ENCODE measurements at places on chromosomes 11 and 22.
A peak's percentile ranks its signal among the peaks of the same experiment; 100 is the strongest.

- DNase-seq, result no peak
Measured at GRCh38 chr11:120522736-120523135, 11.2 kb downstream of the GRIK4 start.

DNA sequence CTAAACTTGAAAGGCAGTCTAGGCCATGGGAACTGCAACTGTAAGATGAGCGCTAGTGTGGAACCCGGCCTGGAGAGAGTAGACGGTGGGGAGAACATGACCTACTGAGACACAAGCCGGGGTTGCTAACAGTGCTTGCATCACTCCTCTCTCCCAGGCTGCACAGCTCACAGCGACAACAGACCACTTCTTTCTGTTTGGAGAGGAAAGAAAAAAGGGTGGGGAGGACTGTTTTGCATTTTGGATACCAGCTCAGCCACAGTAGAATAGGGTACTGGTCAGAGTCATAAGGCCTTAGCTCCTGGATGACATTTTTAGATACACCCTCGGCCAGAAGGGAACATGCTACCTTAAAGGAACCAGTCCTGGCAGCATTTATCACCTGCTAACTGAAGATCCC lies 22.2 kb upstream of the OR52M1 start:
- no peak for DNase-seq

DNA sequence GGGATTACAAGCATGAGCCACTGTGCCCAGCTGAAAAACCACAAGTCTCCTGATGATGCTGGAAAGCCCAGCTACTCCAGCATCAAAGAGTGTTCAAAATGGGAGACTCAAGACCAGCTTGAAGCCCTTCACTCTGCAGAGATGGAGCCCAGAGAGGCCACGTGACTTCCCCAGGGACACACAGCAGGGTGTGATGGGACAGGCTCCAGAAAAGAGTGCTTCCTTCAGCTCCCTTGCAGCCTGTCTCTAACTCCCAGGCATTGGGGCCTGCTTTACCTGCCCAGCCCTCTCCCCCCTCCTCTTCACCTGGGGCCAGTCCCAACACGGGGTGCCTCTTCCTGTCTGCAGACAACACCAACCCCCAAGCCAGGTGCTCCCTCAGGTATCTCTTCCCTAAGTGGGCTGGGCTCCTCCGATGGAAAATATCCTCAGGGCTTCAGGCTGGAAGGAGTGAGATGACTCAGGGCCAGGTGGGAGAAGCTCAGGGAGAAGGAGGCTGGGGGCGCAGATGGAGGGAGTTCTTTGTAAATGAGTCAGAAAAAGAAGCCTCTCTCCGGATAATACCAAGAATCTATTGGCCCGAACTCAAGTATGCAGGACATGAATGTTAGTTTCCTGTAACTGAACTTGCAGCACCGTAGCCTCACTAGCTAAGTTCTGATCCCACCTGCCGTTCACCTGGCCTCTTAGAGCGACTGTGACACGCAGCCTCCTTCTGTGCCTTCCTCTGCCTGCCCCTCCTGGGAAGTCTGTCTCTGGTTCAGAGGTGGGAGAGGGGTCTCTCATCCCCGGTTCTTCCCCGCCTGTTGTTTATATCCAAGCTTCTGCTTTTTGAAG lies 326.6 kb downstream of the MN1 start:
- no peak for DNase-seq

DNA sequence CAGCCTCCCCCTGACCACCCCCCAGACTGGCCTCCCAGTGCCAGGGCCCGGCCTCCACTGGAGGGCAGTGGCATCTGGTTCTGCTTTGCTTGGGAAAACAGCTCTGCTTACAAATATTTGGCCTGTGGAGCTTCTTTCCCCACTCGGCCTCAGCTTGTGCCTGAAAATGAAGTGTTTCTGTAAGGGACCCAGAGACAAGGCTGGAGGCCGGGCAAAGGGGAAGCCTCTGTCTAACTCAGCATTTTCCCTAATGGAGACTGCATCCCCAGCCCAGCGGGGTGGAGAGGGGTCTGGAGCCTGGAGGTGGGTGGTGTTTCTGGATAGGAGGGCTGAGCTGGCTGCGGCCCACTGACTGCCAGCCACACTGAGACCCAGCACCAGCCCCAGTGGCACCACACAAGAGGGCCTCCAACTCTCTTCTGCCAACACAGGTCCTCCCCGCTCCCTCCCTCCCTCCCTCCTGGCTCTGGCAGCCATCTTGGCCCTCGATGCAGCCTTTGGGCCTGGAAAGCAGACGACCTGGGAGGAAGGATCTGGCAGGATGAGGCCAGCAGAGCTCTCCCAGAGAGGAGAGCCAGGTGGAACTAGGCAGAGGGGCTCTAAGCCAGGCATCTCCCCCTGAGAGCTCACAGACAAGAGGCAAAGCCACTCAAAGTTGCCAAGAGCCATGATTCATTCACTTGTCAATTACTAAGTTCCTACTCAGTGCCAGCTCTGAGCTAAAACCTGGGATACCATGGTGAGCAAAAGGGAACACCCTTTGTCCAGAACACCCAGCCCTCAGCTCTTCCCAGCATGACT lies 77.1 kb upstream of the CD82 start:
- DNase-seq, result no peak

DNA sequence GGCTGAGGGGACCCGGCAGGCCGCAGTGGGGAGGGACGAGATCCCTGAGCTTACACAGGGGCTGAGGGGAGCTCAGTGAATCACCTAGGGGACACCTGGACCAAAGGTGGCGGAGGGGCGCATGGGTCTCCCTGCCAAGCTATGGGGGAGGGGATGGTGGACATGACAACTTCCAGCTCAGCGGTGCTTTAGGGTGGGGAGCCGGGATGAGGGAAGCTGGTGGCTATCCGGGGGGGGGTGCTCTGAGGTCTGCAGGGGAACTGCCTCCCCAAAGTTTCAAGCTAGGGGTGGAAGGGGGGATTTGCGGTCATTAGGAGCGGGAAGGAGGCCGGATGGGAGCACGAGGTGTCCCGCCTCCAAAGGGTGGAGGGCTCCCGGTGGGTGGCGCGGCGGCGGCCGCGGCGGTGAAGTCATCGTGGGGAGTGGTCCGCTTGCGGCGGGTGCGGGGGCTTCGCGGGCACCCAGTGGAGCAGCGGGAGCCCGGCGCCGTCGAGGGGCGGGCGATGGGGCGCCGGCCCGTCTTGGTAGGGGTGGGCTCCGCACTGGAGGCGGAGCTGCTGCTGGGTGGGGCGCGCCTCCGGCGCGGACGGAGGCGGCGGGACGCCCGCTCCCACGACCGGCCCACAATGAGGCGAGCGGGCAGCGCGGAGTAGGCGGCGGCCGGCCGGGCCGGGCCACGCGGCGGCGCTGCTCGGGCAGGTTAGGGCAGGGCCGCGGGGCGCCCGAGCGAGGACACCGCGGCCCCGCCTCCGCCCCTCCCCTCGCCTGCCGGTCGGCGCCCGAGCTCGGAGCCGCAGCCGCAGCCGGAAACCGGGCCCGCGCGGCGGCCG lies at the start of gene MICALL1:
TSS of gene MICALL1 (plus strand) at position 764 of the 830 bp plus-strand sequence. CDS start 126 bp downstream, outside the sequence.
- DNase-seq, result no peak

GRCh38 chr22:22945195-22945594 lies 57.6 kb downstream of the IGLL5 start:
- no peak for DNase-seq

DNA sequence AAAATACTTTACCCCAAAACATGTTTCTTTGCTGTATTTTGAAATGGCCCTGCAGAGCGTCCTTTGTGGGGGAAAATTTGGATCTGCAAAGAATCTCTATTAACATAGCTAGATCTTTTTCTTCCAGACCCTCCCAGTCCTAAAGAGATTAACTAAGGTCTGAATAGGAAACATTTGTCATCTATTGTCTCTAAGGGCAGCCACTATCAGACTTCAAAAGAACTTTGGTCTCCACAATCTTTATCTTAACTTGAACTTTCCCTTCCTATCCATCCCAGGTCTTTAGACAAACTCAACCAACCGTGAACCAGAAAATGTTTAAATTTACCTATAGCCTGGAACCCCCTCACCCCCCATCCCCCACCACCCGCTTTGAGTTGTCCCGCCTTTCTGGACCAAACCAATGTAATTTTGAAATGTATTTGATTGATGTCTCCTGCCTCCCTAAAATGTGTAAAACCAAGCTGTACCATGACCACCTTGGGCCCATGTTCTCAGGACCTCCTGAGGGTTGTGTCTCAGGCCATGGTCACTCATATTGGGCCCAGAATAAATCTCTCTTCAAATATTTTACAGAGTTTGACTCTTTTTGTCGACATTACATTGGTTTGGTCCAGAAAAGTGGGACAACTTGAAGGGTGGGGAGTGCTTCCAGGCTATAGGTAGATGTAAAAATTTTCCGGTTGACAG lies 3.5 kb upstream of the KRTAP5-9 start:
- no peak for DNase-seq

- peak; percentile 71 for DNase-seq
Measured at GRCh38 chr11:102279641-102280170, 37.6 kb upstream of the BIRC3 start.

DNA sequence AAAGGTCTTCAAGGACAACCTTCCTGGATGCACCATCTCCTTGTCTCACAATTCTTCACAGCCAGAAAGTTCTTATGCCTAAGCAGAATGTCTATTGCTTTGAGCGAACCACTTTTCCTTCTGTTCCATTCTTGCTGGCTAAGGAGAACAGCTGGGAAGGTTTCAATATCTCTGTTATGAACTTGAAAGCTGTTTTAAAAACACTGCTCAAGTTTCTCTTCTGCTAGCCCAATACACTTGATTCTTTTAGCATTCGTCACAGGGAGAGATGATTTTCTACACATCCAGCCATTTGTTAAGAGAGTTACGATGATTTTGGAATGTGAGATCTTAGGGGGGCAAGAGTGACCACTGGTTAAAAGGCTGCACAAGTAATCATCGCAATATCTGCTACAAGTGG lies 249.3 kb downstream of the KIRREL3 start:
- DNase-seq, result no peak

DNA sequence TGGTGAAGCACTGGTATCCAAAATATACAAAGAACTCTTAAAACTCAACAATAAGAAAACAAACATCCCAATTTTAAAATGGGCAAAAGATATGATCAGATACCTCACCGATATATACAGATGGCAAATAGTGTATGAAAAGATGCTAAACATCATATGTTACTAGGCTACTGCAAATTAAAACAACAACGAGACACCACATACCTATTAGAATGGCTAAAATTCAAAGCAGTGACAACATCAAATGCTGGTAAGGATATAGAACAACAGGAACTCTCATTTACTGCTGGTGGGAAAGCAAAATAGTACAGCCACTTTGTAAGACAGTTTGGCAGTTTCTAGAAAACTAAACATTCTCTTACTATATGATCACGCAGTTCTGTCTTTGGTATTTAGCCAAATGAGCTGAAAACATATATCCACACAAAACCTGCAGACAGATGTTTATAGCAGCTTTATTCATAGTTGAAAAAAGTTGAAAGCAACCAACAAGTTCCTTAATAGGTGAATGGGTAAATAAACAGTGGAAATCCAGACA lies 38.5 kb downstream of the SIK3 start:
- DNase-seq, result no peak

DNA sequence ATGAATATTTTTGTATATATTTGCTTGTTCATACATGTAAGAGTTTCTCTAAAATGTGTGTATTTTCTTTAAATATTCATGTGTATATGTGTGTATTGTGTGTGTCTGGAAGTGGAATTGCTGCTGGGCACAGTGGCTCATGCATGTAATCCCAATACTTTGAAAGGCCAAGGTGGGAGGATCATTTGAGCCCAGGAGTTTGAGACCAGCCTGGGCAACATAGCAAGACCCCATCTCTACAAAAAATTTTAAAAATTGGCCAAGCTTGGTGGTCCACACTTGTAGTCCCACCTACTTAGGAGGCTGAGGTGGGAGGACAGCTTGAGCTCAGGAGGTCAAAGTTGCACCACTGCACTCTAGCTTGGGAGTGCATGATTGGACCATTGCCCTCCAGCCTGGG lies 4.7 kb upstream of the LGR4 start:
- DNase-seq, result no peak

DNA sequence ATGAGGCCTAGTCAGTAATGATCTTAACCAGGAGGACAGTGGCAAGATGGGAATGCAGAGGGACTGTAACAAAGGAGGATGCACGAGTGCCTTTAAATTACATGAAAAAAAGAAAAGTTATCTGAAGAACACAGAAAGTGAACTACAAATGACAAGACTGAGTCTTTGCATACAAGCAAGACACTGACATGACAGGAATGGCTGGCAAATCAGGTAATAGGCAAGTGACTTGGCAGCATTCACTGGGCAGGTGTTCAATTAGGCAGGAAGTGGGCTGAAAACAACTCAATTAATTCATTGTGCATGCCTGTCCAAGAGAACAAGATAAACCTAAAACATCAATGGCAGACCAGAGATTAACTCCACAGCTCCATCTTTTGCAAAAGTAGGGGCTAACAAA lies 24.0 kb downstream of the SMCO4 start:
- no peak for DNase-seq

DNA sequence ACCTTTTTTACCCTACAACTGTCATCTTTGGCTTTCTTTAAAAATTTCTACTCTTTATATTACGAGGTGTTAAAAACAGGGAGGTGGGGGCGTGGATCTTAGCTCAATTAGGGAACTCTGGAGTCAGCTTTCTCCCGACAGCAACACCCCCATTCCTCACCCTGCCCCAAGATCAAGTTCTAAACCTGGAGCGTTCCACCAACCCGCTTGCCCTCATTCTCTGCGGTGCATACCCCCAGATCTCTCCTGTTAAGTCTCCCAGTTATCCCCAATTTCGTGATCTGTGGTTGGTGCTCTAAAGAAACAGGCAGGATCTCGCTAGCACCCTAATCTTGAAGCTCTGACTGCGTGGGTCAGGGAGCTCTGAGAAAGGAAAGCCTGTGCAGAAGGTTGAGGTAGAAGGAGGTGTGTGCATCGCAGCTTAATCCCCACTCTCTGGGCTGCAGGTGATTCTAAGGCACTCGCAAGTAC lies 177.3 kb upstream of the NTM start:
- no peak for DNase-seq

DNA sequence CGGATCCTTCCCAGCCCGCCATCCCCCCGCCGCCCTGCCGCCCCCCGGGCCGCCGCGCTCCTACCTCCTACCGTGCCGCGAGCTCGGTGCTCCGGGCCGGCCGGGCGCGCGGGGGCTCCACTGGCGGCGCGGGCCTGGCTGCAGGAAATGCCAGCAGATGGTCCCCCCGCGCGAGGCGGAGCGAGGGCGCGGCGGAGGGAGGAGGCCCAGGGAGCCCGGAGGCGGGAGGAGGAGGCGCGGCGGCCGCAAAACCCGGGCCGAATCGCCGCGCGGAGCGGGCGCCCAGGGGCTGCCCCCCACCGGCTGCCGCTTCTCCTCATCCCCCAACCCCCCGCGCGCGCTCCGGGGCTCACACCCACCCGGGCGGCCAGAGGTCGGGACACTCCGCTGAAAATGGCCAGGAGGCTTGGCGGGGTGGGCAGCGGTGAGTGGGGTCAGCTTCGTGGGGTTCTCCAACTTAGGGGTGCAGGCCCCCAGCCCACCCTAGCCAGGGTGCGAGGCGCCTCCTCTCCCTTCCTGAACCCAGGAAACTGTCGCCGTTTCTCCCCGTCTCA lies at the start of gene OSBPL5:
TSS of gene OSBPL5 (minus strand) at position 159 of the 554 bp plus-strand sequence. CDS start 36,162 bp downstream, outside the sequence.
- peak; percentile 75 for DNase-seq

DNA sequence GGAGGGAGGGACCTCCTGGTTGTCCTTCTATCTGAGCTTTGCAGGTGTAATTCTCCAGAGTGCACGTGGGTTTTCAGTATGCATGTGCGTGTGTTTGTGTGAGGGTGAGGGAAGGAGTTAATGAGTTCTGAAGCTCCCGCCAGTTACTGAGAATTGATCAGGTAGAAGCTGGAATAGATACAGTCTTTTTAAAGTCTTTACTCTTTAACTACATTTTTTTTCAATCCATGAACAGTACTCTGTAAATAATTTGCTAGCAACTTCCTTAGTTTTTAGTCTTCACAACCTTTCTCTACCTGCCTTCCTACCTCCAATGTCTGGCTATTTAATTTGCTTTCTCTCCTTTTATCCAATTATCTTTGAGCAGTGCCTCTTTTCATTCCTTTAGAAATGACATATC lies 25.5 kb downstream of the ARHGAP42 start:
- no peak for DNase-seq

Data from left kidney (tissue), 8 donors.